ENCODE measurements at places on chromosomes 5 and 9.

- DNase-seq, result no peak
Measured at GRCh38 chr5:72884892-72885291, 68.4 kb downstream of the TNPO1 start.

- DNase-seq, result no peak
Measured at GRCh38 chr5:58902305-58902704, 319.4 kb downstream of the RAB3C start.

DNA sequence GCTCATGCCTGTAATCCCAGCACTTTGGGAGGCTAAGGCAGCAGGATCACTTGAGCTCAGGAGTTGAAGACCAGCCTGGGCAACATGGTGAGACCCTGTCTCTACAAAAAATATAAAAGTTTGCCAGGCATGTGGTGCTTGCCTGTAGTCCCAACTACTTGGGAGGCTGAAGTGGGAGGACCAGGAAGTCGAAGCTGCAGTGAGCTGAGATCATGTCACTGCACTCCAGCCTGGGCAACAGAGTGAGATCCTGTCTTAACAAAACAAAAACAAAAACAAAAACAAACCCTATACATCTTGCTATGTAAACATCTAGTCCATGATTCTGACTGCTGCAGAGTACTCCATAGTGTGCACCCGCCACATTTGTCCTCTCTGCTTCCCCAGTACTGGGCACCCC lies 19.8 kb upstream of the PPP2CA start:
- no peak for DNase-seq

- DNase-seq, result no peak
Measured at GRCh38 chr9:99167119-99167518, 54.6 kb downstream of the ALG2 start.

DNA sequence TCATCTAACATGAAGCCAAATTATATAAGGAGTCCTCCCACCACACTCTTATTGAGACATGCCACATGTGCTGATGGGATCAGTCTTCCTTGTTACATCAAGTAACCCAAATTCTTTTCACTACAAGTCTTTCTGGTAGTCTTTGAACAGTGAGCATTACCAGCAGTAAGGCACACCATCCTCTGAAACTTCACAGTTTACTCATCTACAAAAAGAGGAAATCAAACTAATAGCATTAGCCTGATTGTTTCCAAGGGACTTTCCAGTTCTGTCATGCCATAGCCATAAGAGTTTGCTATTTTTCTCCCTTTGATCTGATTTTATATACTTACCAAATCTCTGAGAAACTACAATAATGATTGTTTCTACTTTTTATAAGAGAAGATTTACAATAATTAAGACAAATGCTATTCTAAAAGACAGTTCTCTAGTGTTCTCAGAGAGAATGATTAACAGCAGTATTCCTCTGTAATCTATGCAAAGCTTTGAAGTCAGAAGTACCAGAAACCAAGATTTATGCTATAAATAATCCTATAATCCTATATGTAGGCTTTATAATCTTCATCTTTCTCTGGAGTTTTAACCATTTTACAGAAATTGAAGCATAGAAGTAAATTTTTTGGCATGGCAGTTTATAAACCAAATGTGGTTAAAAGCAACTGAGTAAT lies 166.2 kb upstream of the ACO1 start:
- no peak for DNase-seq

DNA sequence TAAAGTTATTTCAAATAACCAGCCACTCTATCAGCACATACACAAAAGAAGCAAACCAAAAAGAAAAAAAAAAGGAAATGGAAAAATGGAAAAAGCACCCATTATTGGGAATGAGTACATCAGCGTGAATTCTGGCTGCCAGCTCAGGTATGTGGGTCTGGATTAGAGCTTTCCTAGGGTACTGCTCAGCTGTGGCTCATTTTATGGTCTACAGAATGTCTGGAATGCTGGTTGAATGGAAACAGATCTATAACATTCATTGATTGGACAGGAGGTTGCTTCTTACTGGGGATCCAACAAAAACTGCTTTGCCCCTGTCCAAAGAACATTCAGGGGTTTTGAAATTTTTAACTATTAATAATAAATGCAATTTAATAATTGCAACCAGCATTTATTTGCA lies 3.9 kb upstream of the CAST start:
- DNase-seq, result no peak
